ENCODE measurements at places on chromosomes 5 and 9.

DNA sequence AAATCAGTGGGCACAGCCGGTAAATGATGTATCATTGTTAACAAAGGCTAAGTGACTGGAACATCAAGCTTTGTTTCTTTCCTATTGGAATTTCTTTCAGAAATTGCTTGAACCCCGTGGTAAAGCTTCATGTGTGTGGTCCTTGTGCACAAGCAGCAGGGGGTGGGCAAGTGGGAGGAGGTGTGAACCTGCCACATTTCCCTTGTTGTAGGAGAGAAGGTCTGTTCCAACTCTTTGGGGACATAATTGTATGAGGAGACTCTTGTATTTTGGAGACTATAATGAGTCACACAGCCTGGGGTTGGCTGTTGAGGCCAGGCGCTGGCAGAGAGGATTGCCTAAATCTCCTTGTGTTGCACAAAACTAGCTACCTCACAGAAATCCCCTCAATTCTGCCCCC, 620.5 kb downstream of the IRX1 start:
- DNase-seq, result no peak

DNA sequence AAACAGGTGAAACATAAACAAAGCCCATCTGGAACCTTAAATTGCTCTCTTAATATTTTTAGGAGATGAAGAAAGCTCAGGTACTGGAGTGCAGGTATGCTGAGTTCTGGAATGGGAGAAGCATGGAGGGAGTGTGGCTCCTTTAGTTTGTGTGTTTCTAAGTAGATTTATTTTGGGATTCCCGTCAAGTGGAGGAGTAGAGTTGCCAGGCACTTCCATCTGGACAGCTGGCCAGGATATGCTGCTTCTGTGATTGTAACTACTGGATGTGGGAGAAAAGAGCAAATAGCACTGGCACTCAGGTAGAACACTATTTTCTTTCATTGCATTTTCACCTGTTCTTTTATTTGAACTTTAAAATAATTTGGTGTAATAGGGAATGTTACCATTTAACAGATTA, 182.3 kb upstream of the MAST4 start:
- DNase-seq, result no peak

- no peak for DNase-seq
Observed at GRCh38 chr9:96417661-96418082, 498 bp downstream of the ZNF367 start.

GRCh38 chr9:107489687-107490605, at the start of gene KLF4:
Gene KLF4, minus strand, starts transcription at chr9:107489769. Its CDS starts 597 bp downstream, at chr9:107489172.
- peak; percentile 95 for DNase-seq

- DNase-seq, result no peak
Observed at GRCh38 chr5:10509575-10509974, 54.3 kb upstream of the ANKRD33B start.

- DNase-seq, result no peak
Observed at GRCh38 chr9:105963343-105964099, 269.2 kb downstream of the TMEM38B start.

DNA sequence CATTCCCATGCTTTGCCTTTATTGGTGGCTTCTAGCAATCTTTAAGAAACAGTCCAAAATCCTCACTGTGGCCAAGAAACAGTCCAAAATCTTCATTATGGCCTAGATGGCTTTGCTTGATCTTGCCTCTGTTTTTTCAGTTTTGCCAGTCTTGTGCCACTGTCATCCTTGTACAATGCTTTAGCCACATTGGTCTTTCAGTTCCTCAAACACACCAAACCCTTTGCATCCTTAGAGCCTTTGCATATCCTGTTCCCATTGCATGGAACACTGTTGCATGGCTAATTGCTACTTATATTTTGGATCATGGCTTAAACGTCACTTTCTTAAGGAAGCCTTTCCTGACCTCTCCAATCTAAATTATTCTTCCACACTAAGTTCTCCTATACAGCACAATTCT, 22.1 kb downstream of the MRRF start:
- DNase-seq, result no peak

GRCh38 chr5:72234265-72234700, 85.8 kb downstream of the MRPS27 start:
- DNase-seq, result no peak

GRCh38 chr5:42620579-42621216, 135.9 kb upstream of the CCDC152 start:
- DNase-seq, result no peak

DNA sequence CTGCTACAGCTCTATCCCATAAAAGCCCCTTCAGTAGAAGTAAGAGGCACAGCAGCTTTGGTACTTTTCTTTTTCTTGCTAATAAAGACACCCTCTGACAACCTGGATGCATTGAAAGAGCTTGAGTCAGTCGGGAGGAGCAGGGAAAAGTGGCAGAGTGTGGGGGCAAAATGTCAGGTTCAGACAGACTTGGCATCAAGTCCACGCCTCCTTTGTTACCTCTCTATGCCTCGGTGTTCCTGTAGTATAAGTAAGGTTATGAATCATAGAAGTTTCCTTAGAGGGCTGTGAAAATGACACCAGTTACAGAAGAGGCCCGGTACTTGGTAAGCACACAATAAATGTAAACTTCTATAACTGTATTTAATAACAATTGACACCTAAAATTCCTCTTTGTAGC, 133.9 kb downstream of the ESM1 start:
- DNase-seq, result no peak

DNA sequence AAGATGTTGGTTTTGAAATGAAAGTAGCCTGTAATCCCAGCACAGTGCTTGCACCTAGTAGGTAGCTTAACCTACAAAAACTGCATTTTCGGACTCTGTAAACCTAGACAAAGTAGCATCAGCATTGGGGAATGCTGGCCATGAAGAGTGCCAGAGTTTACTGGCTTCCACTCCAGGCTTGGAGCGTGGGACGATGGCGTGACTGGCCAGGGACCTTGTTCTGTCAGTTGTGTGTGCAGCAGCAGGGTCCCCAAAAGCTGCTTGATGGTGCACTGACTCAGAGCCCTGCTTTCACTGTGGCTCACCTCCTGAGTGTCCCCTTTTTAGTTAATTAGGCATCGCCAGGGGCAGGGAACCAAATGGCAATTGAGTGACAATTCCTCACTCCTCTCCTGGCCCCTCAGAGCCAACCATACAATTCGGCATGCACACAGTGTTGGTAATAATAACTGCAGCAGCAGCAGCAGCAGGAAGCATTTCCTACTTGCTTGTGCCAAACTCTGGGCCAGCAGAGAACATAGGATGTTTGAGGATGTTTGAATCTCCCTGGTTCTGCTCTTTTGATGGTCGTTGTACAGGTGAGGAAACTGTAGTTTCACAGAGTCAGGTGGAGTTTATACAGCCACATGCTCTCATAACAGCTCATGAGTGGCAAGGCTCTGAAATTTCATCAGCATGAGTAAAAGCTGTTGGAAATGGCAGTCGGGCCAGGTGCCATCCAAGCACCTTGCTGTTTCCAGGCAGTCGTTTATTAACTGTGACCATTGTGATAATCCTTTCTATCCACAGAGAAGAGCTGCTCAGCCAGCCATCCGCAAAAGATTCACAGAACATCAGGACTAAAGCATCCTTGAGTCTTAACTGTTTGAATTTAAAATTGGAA, 4.2 kb downstream of the UBE2QL1 start:
- DNase-seq, result no peak

DNA sequence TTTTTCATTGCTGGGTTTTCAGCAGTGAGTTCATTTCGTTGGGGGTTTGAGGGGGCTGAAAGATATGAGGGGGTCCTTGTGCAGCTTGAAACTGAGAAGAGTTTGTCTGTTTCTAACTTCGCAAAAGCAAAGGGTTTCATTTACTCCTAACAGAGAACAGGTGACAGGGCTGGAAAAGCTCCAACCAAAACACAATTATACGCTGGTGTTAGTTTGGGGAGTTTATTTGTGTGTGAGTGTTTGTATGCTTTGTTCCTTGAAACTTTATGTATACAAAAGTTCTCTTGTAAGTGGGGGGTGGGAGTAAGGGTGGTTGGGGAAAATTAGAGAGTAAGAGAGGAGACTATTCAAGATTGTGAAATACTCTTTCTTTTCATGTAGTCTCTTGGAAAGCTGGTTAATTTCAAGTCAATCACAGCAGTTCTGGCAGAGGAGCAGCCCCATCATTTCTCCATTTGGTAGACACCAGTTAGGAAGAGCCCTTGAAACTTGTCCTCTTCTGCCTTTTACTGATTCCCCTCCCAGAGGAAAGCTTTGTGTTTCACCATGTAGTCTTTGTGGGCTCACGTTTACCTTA, 881 bp downstream of the TNFAIP8 start:
- no peak for DNase-seq

DNA sequence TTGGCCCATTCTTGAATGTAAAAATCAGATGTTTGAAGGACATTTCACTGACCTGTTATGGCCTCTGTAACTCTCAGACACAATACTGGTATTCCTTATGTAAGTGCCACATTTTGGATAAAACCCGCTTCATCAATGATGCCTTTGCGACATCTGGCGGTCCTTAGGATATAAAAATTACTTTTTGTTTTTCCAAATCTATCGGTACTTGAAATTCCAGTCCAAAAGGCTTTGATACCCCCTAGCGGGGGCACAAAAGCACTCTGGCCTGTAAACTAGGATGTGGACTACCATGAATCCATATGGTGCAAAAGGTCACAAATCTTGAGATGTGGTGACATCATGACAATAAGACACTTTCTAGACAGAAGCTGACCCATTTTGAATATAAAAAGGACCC, 291.8 kb downstream of the KIAA0825 start:
- no peak for DNase-seq

GRCh38 chr5:132305420-132305819, 11.2 kb downstream of the SLC22A4 start:
- DNase-seq, result no peak

DNA sequence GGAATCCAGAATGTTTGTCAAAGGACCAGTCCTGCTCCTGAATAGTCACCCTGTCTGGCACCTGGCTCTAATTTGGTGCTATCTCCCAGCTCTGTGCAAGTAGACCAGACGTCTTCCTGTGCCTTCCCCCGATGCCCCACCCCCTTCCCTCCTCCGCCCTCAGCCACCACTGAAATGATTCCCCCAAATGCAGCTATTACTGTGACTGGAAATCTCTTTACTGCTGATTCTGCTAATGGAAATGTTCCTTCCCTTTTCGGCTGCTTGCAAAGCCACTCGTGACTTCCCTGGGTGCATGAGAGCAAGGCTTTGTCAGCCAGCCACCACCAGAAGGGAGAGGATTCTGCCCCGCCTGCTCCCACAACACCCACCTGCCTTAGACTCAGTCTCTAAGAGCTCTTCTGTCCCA, 11.4 kb downstream of the ASTN2 start:
- no peak for DNase-seq

- DNase-seq, result no peak
Observed at GRCh38 chr5:31362529-31362900, 169.0 kb downstream of the CDH6 start.

DNA sequence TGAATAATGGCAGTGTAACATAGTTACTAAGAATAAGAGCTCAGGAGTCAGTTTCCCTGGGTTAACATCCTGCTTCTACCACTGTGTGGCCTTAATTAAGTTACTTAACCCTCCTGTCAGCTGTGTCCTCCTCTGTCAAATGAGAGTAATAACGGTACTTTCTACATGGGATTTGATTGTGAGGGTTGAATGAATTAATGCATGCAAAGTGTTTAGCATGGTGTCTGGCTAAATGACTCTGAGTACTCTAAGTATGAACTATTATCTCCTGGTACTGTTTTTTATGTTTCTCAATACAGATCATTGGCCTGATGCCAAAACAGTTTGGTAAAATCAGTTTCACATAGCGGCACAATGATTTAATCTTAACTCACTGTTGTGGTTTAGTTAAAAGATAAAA, 19.6 kb downstream of the ZNF131 start:
- no peak for DNase-seq

- no peak for DNase-seq
Observed at GRCh38 chr5:124761010-124761409, 14.6 kb upstream of the ZNF608 start.

DNA sequence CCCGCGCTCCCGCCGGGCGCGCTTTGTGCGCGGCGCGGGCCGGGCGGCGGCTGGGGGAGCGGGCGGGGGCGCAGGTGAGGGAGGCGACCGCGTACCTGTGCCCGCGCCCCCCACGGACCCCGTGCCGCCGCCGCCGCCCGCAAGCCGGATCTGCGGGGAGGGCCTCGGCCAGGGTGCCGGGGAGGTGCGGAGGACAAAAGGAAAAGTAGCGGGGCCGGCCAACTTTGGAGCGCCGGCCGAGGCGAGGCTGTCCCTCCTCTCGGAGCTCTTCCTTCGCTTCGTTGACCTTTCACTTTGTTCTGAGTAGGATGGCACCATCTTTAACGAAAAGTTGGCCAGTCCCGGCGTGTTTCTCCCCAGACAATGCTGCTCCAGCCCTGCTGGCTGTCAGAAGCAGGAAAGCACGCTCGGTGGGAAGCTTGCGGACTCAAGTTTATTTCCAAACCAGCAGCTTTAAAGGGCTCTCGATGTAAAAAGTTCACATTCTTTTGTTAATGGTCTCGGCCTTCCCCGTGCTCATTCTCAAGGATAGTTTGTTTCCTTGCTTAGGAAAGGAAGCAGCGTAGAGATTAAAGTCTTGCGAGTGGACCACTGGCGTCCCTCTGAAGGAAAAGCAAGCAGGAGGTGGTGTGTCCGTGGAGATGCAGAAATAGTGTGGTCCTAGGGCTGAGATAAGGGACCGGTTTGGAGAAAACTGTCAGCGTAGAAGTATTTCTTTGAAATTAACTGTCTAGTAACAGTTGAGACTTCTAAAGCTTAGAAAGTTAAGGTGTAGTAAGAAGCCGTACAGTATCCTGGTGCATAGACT, 639 bp downstream of the EHMT1 start:
- no peak for DNase-seq

DNA sequence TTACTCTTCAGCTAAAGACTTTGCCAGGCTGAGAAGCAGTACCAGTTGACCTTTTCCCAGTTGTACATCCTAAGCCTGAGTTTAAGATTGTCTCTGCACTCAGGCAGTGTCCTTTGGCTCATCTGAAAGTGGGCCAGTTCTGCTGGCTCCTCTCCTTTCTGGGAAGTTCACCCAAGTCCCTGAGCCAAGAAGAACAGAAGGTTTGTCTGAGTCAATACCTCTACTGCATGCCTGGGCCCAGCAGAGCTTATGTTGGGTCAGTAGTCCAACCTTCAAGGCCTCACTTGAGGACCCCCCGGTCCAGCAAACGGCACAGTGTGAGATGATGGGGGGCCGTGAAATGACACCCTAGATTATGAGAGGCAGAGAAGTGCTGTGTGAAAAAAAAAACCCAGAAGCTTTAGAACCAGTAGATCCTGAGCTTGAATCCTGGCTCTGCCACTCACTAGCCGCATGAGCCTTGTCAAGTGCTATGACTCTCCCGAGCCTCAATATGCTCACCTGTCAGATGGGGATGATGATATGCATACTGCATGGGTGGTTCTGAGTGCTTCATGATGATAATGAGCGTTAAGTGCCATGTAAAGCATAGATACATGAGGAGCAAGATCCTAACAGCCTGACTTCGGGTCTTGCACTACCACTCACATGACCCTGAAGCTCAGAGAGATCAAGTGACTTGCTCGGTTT, 156.0 kb downstream of the MACROH2A1 start:
- DNase-seq, result no peak

GRCh38 chr9:82410866-82411265, 422.3 kb downstream of the SPATA31D1 start:
- DNase-seq, result no peak

GRCh38 chr5:118614731-118615456, 373.5 kb downstream of the DTWD2 start:
- DNase-seq, result no peak

All from ascending aorta (tissue), 2 donors.